ENCODE measurements at places on chromosomes 7 and 10. TPM values are rescaled to one million over a fixed set of nuclear protein-coding genes. Genes with fewer than 3 reads are reported as not detected.

RALA gene
- 33.0 TPM for total RNA-seq

CCDC172 gene
- not detected for total RNA-seq

GPNMB gene
- 83.7 TPM for total RNA-seq

LAMB1 gene
- total RNA-seq: 224 TPM

RAPGEF5 gene
- total RNA-seq: 9.5 TPM

UBE3C gene
- total RNA-seq: 106 TPM

TMEM184A gene
- 8.5 TPM for total RNA-seq

NHLRC2 gene
- total RNA-seq: 11.6 TPM

ZNF853 gene
- 0.43 TPM for total RNA-seq

COBL gene
- 0.34 TPM for total RNA-seq

MAGI2 gene
- 1.7 TPM for total RNA-seq

GRID2IP gene
- total RNA-seq: 0.14 TPM

GRM8 gene
- not detected for total RNA-seq

CDC14C gene
- total RNA-seq: 0.07 TPM

CYP2E1 gene
- 0.93 TPM for total RNA-seq

JCAD gene
- under 0.01 TPM for total RNA-seq

ZEB1 gene
- 4.6 TPM for total RNA-seq

ACHE gene
- total RNA-seq: under 0.01 TPM

TMEM273 gene
- total RNA-seq: 0.34 TPM

RARRES2 gene
- not detected for total RNA-seq

CCDC186 gene
- total RNA-seq: 34.9 TPM

DLG5 gene
- total RNA-seq: 37.6 TPM

BCL7B gene
- total RNA-seq: 20.6 TPM

OR2A42 gene
- total RNA-seq: not detected

All from nasal cavity respiratory epithelium epithelial cell of viscerocranial mucosa (primary cell).